ENCODE measurements at places on chromosomes 1 and 21.

- DNase-seq: no peak
Observed at GRCh38 chr1:41809692-41810091, 109.0 kb downstream of the HIVEP3 start.

GRCh38 chr1:65195495-65196417 lies 47.8 kb downstream of the AK4 start:
- no peak for DNase-seq

GRCh38 chr21:34020983-34021553 lies 52.3 kb upstream of the MRPS6 start:
- DNase-seq: no peak

DNA sequence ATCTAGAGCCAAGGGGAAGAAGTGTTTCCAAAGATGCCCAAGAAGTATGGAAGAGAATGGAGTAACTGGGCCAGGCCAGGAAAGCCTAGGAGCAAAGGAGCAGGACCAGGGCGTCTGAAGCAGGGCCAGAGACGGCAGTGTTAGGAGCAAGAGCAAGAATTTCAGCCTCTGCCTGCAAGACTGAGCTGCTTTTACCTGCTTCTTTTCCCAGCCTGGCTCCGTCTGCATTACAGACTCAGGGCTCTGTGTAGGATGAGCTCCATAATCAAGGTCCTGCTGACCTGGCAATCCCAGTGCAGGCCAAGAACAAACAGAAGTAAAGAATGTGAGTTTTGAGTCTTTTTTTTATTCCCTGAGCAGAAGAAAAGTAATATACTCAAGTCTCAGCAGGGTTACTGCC lies 10.1 kb downstream of the FMO1 start:
- no peak for DNase-seq

DNA sequence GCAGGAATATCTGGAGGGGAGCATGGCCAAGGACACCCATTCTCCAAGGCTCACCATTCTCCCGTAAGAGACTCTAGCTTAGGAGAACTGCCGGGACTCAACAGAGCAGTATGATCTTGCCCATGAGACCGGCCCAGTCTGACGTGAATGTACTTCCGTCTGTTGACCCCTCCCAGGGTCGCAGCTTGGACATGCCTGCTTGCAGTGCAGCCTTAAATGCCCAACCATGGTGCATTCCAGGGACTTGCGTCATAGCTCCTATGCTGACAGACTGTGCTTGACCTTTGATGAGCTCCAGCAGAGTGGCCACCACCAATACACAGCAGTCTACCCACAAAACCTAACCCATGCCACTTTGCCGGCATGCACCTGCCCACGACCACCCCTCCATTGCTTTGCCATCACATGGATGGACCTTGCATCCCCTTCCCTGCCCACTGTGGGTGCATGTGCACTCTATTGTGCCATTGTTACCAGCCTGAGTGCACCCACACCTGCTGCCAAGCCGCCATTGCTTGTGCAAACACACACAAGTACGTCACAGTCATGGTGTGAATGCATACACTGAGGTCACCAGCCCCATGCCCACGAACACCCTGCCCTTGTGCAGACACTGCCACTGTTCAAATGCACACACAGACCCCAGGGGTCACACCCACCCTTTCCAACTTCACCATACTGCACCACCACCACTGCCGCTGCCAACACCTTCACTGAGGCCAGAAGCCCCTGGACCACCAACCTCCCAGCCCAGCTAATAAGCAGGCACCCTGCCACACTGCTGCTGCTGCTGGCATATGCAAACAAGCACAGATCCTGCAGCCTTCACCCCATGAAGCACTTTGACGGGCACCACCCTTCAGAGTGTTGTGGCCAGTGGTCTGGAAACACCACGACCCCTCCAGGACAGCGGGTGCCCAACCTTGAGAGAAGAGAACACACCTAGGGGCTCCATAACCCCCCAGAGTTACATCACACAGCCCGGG lies 1141.3 kb downstream of the BRINP3 start:
- no peak for DNase-seq

- DNase-seq: peak; percentile 13
Observed at GRCh38 chr21:20999659-21000058, 1.4 kb downstream of the NCAM2 start.

DNA sequence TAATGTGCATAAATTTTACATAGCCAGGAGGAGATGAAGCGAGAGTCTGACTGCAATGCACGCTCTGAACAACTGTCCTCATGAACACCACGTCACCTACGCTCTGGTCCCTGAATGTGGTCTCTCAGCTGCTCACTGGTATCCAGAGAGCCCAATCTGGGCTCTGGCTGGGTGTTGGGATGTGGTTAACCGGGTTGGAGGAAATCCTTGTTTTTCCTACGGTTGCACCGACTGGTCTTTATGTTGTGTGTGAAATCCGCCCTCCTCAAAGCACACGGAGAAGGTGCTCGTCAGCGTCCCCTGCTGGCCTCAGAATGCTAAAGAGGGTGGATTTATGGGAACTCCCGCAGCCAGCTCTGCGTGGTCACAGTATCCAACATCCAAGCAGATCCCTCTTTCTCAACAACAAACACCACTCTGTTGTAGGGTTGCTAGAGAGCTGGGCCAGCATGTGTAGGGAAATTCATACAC lies 51.8 kb upstream of the FAM89A start:
- DNase-seq: no peak

DNA sequence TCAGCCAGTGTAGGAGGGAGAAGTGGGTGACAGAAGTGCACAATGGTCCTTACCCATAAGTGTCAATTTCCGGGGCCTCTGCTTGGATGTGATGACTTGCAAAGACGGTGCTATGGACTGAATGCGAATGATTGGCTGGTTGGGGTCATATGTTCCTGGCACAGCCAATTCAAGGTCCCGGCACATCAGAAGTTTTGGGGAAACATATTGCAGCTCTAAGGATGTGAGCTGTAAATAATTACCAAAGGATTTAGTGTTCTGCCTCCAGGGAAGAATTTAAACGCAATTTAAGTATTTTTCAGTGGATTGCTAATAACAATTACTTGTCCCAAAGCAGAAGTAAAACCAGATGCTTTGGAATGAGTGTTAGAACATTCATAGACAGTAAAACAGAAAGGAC lies 26.9 kb upstream of the EXOSC10 start:
- no peak for DNase-seq

- no peak for DNase-seq
Observed at GRCh38 chr1:163186862-163187261, 15.9 kb downstream of the RGS5 start.

- no peak for DNase-seq
Observed at GRCh38 chr1:240683576-240683975, 71.6 kb upstream of the GREM2 start.

- no peak for DNase-seq
Observed at GRCh38 chr1:24481843-24482610, 20.6 kb upstream of the RCAN3 start.

DNA sequence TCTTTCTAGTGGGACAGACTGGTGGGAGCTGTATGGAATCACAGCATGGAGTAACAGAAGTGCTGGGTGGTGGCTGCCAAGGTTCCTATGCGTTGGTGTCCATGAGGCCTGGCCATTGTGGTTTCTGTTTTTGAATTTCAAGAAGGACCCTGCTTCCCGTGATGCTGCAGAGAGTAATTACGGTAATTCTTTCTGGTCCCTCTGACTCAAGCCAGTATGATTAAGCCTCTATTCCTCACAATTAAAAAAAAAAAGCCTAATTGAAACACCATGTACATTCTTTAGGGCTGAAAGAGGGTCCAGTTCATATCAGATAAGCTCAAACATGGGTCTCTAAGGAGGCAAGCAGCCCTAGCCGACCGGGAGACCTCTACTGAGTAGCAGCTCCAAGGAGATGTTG lies 10.5 kb upstream of the C1orf21 start:
- DNase-seq: no peak

- DNase-seq: no peak
Observed at GRCh38 chr1:164895026-164895912, 336.3 kb downstream of the PBX1 start.

- DNase-seq: no peak
Observed at GRCh38 chr1:195373856-195374255, 1234.4 kb downstream of the KCNT2 start.

DNA sequence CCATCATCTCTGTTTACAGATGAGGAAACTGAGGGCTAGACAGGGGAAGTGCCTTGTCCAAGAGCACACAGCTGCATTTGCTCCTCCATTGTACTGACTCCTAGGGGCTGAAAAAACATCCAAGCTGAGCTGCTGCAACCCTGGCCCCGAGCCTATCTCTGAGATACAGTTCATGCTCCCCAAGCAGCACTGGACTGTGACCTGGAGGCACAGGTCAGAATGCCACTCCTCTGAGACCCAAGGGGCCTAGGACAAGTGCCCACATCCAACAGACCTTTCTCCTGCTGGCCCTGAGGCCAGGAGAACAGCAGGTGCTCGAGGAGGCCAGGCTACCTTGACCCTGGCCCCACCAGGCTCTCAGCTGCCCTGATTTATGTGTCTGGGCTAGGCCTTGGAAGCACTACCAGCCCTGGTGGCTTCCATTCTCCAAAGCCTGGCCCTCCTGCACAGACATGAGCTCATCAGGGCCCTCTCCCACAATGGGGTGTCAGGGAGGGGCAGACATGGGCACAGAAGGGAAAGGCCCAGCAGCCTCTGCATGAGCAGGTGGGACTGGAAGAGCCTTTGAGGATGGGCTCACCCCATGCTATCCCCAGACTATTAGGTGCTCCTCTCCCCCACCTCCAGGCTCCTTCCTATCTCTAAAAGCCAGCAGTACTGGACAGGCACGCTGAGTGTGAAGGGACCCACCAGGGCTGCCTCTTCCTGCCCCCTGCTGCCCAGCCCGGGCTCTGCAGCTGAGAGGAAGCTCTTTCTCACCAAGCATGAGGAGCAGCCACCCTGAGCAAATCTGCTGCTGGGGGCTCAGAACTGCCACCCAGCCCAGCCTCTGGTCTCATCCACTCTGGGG lies 18.8 kb downstream of the ADGRB2 start:
- DNase-seq: peak; percentile 40

DNA sequence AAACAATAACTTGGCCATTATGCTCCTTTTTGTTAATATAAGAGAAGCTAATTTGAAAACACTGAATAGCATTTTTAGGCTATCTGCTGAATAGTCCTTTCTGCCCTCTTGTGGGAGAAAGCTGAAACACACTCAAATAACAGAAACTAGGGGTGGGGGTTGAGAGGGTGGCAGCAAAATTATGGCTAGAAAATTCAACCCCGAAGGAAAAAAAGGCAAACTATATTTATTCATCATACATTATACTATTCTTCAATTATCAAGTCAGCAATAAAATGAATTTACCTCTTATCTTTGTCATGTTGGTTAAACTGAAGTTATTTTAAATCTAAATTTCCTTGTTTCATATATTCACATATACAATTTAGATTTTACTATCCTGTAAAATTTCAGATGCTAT lies 255.9 kb downstream of the FAF1 start:
- peak; percentile 5 for DNase-seq

DNA sequence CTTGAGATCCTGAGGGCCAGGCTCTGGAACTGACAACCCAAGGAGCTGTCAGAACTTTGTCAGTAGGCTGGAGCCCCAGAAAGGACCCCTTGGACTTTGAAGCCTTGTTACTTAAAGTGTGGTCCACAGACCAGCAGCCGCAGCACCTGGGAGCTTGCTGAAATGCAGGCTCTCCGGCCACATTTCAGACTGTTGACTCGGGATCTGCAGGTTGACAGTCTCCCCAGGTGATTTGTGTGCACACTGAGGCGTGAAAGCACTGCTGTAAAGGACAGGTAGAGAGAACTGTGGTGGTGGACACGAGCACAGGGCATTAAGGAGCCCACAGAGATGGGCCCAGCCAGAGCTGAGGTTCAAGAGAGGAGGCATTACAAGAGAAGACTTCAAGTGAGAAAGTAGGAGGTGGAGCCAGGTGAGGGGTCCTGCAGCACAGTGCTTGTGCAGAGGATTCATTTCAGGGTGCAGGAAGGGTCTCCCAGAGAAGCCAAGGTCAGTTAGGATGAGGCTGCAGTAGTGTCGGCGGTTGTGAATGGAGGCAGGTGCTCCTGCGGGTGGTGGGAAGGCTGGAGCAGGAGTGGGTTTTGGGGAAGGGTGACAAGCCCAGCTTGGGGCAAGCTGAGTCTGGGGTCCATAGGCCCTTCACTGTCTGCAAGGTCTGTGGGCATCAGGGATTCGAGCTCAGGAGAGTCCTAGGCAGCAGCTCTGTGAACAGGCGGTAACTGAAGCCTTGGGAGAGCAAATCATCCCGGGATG lies 4.6 kb downstream of the HYI start:
- no peak for DNase-seq

DNA sequence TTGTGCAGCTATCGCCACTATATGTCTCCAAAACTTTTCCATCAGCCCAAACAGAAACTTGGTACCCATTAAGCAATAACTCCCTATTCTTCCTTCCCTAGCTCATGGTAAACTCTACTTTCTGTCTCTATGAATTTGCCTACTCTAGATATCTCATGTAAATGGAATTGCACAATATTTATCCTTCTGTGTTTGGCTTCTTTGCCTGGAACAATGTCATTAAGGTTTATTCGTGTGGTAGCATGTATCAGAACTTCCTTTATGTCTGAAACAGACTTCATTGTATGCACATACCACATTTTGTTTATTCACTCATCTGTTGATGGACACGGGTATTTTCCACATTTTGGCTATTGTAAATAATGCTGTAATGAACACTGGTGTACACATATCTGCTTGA lies 40.7 kb upstream of the CD34 start:
- no peak for DNase-seq

- no peak for DNase-seq
Observed at GRCh38 chr1:30397576-30397975, 325.8 kb downstream of the MATN1 start.

DNA sequence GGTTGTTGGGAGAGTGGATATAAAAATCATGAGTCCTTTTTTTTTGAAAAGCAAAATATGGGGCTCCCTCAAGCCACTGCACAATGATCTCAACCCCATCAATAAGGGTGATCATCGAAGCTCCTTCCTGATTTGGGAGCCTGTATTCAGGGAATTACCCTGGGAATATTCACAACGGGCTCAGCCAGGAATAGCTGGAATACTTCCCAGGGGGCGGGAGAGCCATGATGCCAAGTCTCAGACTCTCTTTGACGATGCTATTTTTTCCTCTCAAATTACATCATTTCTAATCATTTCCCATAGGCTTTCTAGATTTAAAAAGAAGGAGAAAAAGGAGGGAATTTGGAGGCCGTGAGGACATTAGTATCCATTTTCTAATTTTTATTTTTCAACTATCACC lies 18.4 kb downstream of the OLIG1 start:
- DNase-seq: no peak

DNA sequence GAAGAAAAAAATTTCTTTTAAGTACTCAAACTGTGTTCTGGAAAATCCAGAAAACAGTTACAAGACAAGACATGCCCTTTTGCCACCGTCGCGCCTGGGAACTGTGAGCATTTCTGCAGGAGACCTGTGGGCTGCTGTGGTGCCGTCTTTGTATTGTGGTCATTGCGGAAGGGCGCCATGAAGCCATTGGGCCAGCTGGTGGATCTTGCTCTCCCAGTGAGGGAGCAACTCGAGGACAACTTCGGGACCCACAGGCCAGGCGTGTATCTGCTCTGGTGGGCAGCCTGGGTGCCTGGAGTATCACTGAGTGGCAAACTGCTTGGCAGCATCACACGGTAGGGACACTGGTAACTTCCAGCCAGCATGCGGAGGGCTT lies 3.8 kb upstream of the THEMIS2 start:
- no peak for DNase-seq

Measured in NCI-H1092 (cell line).